ENCODE measurements at places on chromosomes 4 and X. TPM values are rescaled to one million over a fixed set of nuclear protein-coding genes. Genes with fewer than 3 reads are reported as not detected.

The DUSP9 gene
- total RNA-seq = not detected

DNA sequence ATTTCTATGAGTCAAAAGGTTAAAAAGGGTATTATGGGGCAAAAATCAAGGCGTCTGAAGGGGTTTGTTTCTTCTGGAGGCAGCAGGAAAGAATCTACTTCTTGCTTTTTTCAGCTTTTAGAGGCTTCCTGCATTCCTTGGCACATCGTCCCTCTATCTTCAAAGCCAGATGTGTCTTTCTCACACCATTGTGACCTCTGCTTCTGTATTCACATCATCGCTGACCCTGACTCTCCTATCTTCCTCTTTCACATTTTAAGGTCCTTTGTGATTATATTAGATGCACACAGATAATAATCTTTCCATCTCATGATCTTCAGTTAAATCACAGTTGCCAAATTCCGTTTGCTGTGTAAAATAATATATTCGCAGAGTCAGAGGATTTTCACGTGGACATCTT lies 112.7 kb downstream of the PPP4R3C start:
- no peak for DNase-seq

DNA sequence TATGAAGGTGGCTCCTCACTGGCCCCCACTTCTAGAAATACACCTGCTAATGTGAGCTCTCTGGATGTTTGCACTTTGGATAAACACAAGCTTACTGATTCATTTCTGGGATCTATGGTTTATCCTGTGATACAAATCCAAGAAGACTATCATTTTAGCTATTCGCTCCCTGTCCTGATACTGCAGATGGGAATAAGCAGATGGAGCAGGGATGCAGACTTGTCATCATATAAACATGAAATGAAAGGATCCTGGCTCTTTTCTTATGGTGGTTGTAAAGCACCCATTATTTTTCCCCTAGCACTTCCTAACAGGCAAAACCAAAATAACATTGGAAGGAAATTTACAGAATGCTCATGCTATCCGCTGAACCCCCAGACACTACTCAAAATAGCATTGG lies 162.9 kb upstream of the NOCT start:
- DNase-seq = no peak

DNA sequence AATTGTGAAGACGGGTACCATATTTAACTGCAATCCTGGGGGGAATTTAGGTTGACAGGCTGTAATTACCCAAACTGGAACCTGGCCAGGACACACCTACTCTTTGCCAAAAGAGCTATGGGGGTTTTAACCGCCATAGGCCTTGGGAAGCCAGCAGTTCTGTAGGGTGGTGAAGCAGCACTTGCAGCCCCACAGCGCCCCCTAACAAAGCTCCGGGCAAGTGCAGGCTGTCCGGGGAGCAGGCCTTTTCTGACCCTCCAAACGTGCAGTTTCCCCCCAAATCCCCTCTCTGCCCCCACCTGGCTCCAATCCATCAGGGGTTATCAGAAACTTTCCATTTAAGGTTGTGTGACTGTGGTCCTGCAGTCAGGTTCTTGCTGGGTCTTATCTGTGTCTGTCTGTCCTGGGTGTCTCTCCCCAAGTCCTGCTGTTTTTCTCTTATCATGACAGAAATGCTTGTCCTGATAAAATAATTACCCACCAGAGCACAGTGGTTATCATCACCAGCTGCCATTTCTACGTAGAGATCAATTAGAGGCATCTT lies 350.9 kb downstream of the MID1IP1 start:
- peak; percentile 4 for DNase-seq

Measured in fibroblast of the aortic adventitia (primary cell).